ENCODE measurements at places on chromosomes 5 and 9.

DNA sequence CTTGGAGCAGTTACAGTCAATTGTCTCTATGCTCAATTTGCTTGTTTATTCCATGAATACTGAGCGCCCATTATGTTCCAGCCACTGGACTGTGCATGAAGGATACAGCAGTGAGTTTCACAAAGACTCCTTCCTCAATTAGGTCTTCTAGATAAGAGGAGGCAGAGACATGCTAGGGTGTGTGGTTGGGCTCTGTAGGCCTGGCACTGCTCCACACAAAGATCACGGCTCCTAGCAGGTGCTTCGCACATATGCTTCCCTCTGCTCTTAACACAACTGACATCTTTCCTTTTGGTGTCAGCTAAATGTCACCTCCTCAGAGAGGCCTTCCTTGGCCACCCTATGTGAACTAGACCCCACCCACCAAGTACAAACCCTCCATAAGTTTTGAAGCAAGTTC is 10.9 kb downstream of the IL12B start:
- no peak for DNase-seq

- DNase-seq: no peak
Observed at GRCh38 chr5:65822710-65823109, 100.7 kb downstream of the NLN start.

DNA sequence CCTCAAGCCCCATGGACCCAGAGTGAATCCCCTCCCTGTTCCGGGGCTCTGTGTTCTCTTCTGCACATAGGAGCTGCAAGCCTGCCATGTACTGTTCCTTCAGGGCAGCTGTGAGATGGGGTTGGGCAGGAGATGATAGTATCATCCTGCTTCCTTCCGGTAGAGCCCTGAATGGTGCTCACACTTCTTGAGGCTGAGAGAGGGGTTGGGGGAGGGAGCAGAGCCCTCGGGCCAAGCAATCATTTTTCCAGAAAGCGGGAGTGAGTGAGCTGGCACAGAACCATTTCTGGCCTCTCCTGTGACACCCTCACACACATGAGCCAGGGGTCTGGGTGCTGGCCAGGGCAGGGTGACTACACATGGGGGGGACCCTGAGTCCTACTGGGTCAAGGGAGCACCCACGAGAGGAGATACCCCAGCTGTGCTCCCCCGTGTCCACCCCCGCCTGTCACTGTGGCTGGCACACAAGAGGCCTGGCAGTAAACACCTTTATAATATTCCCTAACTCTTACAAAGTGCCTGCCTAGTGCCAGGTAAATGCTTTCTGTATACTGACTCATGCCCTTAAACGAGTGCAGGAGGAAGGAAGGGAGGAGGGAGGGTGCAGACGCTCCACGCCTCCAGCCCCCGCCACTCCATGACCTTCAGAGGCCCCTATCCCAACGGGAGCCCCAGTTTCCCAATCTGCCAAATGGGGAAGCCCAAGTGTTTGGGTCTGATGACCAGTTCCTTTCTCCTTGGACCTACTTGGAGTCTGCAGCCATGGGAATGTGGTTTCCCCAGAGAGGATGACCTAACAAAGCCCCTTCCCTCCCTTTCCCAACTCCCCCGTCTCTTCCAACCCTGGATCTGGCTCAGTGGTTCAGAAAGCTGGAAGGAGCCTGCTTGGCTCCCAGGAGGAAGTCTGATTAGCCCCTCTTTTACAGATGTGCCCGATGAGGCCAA is 15.5 kb downstream of the AKNA start:
- no peak for DNase-seq

- no peak for DNase-seq
Observed at GRCh38 chr9:129340427-129341170, 162.5 kb upstream of the IER5L start.

DNA sequence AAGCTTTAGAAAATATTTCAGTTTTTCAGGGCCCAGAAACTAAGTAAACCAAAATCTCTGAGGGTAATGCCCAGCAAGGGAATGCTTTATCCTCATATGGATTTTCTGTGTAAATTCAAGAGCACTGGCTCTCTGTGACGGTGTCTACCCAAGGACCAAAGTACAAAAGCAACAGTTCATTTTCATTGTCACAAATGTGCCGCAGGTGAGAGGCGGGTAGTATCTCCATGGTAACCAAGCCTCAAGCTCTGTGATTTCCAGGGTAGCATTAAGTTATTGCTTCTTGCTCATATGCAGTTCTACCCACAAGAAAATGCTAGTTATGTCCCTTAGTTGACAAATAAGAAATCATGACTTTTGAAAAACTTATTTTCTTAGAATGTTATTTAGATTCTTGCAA is 164.3 kb downstream of the MTRR start:
- no peak for DNase-seq

GRCh38 chr9:112831281-112831851 is 59.3 kb downstream of the SLC46A2 start:
- DNase-seq: no peak

DNA sequence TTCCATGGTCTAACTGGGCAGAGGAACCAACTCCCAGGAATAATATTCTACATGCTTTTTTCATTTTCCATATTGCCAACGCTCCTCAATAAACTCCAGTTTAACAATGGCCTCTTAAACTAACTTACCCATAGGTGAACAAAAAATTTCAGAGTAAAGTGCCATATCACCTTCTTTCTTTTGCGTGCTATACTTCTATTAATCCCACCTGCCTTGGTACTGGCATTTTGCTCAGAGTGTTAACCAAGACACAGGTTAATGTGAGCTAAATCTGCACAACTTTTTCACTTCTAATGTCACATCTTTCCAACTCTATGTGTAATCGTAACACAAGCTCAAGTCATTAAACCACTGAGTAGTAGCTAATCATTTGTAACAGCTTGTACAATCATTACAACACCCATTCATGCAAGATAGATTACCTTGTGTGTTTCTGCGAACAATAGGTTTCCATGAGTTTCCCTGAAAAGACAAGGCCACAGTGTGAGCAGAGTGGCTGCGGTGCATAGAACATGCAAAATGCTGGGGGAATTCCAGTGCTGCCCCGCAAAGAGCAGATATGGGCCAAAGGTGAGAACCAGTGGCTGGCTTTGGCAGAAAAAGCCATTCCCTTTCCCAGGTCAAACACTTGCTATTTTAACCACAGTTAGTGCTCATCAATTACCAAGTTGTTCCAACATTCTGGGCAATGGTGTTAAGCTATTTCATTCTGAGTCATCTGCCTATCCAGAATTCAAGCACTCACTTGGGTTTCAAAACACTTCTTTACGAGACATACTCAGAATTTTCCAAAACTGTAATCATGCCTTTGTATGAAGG is 42.8 kb downstream of the TIMD4 start:
- DNase-seq: no peak

- no peak for DNase-seq
Observed at GRCh38 chr9:97740848-97741821, 44.0 kb upstream of the XPA start.

GRCh38 chr5:123422433-123423277 is 548 bp downstream of the CEP120 start:
- DNase-seq: no peak

- DNase-seq: no peak
Observed at GRCh38 chr9:86854898-86855523, 92.3 kb downstream of the GAS1 start.

- DNase-seq: no peak
Observed at GRCh38 chr5:87524217-87524616, 111.5 kb upstream of the CCNH start.

DNA sequence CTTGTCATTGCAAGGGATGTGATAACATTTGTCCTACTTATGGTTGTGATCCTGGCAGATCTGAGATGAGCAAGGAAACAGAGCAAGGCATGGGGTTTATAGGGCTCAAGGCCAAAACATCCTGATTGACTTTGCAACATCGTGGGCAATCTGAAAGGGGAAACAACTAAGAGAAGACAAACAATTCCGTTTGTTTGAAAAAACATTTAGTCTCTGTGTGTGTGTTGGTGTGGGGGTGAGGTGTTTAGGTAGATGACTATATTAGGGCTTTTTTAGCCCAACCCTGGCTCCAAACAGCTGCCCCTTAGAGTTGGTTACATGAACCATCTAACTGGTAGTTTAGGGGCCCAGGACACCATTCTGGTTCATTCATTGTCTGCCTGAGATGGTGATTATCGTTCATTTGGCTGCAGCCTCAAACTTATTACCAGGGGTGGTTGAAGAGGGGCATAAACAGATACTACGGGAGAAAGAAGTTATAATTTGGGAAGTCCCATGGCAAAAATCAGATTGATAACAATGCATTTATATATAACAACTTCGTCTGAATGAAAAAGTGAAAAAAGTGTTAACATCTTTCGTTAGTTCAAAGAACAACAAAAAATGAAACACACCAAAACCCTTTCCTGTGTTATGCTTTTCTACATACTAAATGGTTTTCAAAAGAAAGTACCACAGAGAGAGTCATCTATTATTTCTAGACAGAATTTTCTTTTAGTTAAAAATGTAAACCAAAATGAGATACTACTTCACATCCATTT is 5.7 kb downstream of the FYB1 start:
- DNase-seq: no peak

GRCh38 chr5:65555287-65555686 is 7.7 kb downstream of the CENPK start:
- no peak for DNase-seq

DNA sequence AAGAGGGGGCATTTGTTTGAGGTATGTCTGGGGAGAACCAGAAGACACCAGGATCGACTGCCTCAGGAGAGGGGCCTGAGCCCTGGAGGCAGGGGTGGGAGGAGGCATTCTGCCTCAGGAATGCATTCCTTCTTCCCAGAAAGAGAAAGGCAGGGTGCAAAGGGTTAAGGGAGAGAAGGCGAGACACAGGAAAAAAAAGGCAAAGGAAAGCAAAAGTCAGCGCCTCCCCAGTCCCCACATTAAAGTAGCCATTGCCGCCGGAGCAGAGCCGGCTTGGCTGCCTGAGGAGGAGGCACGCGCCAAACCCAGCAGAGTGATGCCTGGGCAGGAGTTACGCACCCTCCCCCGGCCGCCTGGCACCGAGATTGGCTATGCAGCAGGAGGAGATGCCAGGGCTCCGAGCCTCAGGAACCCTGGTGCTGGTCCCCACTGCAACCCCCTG is 123.8 kb upstream of the PHYKPL start:
- no peak for DNase-seq

DNA sequence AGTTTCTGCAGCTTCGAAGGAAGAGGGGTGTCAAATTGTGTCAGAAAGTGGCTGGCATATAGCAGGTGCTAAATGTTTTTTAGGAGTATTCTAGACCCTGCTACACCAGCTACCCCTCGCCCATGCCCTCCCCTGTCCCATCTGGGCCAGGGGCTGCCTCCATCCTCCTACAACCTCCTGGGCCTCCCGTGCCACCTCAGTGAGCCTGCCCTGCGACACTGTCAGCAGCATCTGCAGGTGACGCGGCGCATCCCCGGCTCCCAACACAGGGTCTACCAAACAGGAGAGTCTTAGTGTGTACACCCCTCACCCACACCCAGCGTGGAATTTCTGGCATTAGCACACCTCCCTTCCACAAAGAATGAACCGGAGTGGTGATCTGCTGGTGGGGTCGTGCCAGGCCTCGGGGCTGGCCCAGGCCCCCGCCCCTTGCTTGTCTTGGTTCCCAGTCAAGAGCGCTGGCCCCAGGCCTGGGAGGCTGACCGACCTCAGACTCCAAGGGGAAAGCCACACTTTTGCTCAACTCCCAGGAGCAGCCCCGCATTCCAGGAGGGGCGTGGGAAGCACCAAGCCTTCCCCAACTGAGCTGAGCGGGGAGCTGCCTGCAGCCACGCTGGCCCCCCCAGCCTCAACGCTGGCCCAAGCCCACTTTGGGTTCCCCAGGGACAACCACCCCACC is 55.2 kb downstream of the NEURL1B start:
- no peak for DNase-seq

GRCh38 chr5:134003817-134004625 is 754 bp downstream of the VDAC1 start:
- DNase-seq: peak; percentile 6

- DNase-seq: no peak
Observed at GRCh38 chr5:73233053-73233460, 60.1 kb downstream of the TMEM174 start.

DNA sequence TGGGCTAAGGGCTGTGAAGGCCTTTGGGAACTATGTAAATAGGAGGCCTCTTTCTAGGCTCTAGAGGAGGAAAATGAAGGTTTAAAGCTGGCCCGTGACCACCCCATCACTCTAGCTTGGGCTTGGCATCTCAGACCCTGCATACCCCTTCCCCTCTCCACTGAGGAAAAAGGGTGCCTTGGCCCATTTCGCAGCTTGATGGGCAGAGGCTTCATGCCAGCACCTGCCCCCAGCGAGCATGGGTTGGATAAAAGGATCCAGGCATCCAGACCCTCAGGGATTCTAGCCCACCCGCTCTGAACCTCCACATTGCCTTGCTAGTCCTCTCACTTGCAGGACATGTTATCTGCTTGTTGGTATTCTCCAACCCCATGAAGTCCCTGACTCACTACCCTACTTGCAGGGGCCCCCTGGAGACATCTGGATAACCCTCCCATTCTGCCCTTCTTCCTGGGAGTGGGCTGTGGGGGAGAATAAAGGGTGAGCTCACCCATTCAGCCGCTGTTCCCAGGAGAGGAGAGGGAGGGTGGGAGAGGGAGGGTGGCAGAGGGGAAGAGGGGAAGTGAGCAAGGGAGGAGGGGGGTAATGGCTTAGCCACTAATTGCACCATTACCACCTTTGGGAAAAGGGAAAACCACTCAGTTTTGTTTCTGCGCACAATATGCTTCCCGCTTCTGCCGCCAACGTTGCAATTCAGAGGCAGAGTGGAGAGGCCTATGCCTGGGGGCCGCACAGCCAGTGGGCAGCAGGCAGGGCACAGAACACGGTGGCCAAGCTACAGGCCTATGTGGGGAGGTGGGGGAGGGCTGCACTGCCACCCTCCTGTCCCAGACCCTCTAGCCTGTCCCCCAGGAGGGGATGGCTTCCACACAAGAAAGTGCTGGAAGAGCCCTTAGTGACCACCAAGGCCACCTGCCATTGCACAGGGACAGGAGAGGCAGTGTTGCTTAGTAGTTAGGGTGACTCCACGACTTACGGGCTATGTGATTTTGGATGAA is 2.1 kb upstream of the CAMK2A start:
- DNase-seq: no peak

- DNase-seq: no peak
Observed at GRCh38 chr5:120761986-120762385, 297.9 kb downstream of the PRR16 start.

DNA sequence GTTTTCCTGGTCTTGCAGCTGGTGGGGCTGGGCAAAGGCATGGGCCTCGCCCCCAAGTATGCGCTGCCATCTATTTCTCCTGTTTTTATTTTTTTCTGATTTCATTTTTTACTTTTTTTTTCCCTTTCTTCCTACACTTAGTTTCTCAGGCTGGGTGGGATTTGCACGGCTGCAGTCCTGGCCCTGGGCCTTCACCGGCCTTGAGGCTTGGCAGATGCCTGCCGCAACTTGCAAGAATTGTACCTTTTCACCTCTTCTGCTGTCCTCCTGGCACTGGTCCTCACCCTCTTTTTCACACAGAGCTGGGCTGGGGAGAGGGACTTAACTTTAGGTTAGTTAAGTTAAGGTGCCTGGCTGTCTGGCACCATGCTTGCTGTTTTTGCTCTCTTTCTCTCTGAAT is 10.3 kb upstream of the IRGM start:
- no peak for DNase-seq

- DNase-seq: no peak
Observed at GRCh38 chr9:18611971-18612370, 138.0 kb downstream of the ADAMTSL1 start.

GRCh38 chr9:101582553-101582952 is 12.2 kb downstream of the PPP3R2 start:
- no peak for DNase-seq

GRCh38 chr5:133220851-133221674 is 169.2 kb downstream of the HSPA4 start:
- DNase-seq: no peak

Measured in stimulated activated CD8-positive, alpha-beta memory T cell treated with anti-CD3 and anti-CD28 coated beads, Interleukin-7, amount 100 ng/mL, for 1 hour (primary cell).